ENCODE measurements at places on chromosomes 2 and 18.

- no peak for DNase-seq
Observed at GRCh38 chr2:195408811-195409210, 248.2 kb upstream of the SLC39A10 start.

DNA sequence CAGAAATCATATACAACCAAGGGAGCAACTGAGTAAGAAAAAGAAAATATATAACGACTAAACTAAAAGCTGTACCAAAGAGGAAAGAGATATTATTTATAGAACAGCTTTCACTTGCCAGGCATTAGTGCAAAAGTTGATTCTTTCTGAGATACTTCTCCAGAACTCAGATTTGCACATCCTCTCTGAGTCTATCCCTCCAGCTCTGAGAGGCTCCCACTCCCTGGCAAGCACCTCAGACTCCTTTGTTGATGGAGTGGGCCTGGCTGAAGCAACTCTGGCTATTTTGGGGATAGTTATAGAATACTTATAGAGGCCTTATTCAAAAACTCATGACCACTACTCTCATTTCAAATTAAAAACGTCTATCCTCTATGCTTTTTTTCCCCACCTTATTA, 501.6 kb upstream of the TNP1 start:
- no peak for DNase-seq

GRCh38 chr2:231674587-231675338, 33.6 kb upstream of the PTMA start:
- no peak for DNase-seq

DNA sequence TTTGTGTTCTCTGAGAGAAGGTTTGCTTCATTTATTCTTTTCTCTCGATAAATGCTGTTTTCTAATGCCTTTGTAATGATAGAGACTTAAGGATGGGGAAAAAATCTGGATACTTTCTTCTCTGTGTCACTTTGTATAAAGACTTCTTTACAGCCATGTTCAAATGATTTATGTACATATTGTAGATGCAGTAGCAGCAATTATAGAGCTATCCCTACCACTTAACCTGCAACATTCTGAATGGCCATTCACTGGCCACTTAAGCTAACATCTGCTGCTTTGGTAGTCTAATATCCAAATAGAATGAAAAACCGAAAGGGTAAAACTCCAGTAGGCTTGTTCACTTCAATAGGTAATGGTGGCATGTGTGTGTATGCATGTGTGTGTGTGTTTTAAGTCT, 97.8 kb downstream of the CSRNP3 start:
- DNase-seq = no peak

DNA sequence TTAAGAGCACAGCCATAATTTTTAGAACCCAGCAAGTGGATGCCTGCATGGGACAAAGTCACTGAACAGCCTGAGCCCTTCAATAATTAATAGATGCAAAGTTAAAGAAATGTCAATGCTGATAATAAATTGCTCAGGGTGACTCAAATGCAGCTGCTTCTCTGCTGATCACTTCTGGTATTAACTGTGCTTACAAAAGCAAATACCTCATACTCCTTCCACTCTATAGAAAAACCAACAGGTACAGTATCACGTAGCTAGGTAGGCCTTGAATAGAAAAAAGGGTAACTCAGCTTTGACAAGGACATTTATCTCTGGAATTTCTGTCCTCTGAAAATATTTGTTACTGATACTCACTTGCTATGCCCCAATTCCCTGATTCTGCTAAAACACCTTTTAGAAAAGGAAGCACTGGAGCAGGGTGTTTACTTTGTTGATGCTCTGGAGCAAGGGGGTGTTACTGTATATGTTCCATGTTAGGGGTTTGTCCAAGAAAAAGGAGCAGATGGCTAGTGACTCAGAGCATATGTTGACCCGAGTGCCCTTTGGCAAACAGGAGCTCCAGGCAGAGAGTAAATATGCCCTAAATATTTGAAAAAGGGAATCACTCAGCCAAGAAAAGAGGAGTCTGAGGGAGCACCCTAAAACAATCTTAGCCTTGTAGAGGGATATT, 59.1 kb upstream of the RTN4 start:
- DNase-seq = no peak

DNA sequence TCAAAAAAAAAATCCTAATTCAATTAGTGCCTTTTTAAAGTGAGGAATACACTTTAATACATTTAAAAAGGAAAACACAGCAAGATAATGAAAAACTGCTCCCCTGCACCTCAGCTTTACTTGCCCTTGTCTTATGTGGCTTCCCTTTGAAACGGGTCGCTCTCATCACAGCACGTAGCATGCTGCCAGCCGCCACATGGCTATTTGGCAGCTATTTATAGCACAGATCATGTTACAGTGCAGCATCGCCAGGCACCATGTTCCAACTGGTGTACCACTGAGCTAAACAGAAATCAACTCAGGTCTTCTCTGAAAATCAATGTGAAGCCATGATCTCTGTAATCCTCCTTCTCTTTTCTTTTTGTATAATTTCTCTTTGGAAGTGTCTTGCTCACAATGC, 65.1 kb downstream of the TMEM182 start:
- no peak for DNase-seq

DNA sequence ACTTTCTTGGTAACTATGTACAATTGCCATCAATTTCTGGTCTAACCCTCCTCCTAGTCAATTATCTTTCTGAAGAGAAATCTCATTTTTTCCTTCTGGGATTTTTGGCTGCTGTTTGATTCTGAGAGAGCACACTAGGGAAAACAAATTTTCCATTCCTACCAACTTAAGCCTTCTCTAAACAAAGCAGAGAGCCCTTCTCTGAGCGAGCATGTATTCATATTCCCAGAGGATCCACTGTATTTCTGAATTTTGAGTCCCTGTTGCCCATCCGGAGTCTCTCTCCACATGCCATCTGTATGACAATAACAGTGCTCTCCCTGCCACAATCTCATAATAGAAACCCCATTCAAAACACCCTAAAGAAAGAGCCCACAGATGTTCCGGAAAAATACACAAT, 78.5 kb downstream of the MAIP1 start:
- no peak for DNase-seq

GRCh38 chr2:216081487-216082116, at the start of the genes PECR and TMEM169:
Gene PECR (minus strand): TSS chr2:216081809. CDS start chr2:216081741, 68 bp downstream.
Gene TMEM169 (plus strand): TSS chr2:216081919. CDS start chr2:216095964, 14,045 bp downstream.
- DNase-seq = peak; percentile 67

- DNase-seq = no peak
Observed at GRCh38 chr2:147634826-147635225, 210.0 kb upstream of the ACVR2A start.

GRCh38 chr2:4576075-4576474, 872.7 kb downstream of the DCDC2C start:
- no peak for DNase-seq

DNA sequence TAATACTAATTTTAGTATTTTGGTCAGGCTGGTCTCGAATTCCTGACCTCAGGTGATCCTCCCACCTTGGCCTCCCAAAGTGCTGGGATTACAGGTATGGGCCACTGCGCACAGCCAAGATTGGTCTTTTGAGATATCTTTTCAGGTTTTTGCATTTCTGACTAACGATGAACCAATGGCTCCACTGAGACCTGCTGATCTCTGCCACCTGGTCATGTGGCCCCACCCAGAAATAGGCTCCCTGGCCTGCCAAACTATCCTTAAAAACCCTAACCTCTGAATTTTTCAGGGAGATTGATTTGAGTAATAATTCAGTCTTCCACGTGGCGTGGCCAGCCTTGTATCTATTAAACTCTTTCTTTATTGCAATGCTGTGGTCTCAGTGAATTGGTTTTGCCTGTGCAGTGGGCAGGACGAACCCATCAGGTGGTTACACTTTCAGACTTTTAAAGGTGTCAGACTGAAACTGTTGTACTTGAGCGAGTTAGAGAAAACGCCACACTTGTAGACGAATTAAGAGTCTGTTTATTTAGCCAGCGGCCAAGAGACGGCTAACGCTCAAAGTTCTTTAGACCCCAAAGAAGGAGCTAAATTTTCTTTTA, 85.8 kb upstream of the MSH6 start:
- DNase-seq = no peak

DNA sequence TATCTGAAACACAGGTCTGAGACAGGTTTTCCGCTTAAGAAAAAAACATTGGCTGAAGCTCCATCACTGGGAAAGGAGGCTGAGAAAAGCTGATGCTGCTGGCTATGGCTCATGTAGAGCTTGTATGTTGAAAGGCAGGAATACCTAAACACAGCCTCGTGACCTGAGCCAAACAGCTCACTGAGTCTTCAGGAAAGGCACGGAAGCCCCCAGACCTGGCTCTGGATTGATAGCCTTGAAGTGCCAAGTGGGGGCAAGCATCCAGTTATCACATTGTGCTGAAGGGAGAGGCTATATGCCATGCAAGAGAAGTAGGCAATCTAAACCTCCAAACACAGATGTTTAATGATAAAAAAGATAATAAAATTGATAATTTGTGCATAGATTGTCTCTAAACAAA, 21.9 kb downstream of the CYTIP start:
- no peak for DNase-seq

- no peak for DNase-seq
Observed at GRCh38 chr2:145088756-145089155, 568.8 kb upstream of the ZEB2 start.

DNA sequence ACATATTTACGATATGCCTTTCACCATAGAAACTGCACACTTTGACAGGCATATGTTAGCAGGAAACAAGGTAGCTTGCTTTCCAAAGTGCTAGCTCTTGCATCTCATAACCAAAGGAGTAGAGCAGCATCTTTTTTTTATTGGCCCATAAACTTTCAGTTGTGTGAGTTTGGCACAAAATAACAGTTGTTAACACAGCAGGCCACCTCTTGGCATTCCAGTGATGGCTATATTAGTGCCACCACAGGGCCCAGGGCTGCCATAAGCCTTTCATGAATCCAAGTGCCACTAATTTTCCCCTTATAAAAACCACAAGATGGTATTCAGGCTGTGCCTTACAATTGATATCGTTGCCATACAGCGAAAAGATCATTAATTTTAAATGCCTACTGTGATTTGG, 40.3 kb upstream of the KLF7 start:
- DNase-seq = no peak

DNA sequence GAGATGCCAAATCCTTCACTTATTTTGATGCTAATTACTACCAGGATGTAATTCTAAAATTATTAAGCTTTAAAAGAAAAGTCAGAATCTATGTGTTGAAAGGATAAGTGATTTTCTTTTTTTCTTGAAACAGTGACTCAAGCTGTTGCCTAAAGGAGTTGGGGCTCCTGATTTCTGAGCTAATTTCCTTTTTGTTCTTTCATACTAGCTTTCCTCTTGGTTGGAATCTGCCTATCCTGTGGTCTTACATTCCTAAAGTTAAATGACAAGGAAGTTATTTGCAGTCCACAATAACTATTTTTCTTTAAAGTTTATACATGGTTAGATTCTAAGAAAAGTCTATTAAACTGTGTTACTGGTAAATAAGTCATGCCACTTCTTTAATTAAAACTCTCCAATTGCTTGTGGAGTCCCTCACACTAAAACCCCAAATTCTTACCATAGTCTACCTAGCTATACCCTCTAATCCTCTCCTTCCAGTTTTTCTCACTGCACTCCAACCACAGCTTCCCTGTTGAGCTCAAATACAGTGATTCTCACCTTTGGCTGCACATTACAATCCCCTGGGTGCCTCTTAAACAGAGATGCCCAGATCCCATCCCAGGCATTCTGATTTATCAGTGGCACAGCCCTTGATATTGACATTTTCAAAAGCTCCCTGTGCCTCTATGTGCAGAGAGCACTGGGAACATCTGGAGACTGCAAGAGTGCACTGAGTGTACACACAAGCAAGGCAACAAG, 63.3 kb upstream of the EFEMP1 start:
- no peak for DNase-seq

- DNase-seq = no peak
Observed at GRCh38 chr2:98505311-98505808, 60.7 kb downstream of the INPP4A start.

- no peak for DNase-seq
Observed at GRCh38 chr18:45723567-45724355, at the start of gene SLC14A1. Gene SLC14A1 (plus strand): TSS chr18:45724181. CDS start chr18:45730321, 6,140 bp downstream.

DNA sequence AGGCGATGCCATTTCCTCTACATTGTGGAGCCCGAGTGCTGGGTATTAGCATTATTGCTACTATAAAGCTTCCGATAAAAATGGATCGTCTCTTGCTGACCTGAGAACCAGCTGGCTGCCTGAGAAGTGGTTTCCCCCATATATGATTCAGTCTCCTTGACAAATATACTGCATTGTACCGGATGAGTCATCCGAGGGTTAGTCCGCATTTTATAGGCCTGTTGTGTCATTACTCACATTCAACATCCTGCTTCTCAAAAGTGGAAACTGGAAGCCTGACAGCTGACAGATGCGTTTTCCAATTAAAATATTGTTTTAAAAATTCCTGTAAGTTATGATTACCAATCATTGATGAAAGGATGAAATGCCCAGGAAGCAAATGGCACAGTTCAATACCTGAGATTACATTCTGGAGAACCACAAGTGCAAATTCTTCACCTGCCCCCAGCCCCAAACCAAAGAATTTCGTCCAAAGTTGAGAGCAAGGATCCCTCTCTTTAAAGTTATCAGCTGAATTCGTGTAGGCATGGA, 65.7 kb downstream of the SPRED2 start:
- no peak for DNase-seq

DNA sequence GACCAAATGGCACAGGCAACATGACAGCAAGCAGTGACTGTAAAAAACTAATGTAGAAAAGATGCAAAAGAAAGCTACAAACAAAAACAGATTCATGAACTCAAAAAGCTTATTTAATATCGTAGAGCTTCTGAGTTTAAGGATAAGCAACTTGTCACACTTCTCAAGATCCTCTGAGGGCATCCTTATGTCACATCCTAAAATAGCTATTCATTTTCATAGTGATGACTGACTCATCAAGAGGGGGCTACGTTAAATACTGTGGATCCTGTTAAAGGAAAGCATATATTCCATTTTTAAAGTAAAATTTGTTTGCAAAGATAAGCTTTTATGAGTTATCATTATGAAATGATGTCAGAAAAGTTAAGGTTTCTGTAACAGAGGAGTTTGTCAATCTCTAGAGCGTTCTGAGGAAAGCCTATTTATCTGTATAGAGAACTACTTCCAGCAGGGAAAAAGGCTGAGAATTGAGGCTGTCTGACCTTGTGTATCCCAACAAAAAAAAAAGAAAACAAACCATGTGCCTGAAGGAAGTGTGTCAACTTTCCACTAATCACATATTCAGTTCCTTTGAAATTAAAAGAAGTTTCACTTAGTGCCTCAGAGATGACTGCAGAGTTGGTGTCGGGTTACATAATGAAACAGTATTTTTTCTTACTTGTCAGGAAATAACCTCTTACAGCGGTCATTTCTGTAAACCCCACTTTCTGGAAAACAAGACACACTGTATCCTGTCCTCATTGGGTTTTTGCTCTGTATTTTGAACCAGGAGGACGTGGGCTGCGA, 115.5 kb downstream of the ESCO1 start:
- no peak for DNase-seq

- DNase-seq = no peak
Observed at GRCh38 chr18:64330931-64331330, 182.0 kb upstream of the LINC00305 start.

GRCh38 chr2:109613081-109613921, 465 bp downstream of the SEPTIN10 start:
- DNase-seq = no peak
